ENCODE measurements at places on chromosomes 1 and 21. TPM values are rescaled to one million over a fixed set of nuclear protein-coding genes. Genes with fewer than 3 reads are reported as not detected.

DNA sequence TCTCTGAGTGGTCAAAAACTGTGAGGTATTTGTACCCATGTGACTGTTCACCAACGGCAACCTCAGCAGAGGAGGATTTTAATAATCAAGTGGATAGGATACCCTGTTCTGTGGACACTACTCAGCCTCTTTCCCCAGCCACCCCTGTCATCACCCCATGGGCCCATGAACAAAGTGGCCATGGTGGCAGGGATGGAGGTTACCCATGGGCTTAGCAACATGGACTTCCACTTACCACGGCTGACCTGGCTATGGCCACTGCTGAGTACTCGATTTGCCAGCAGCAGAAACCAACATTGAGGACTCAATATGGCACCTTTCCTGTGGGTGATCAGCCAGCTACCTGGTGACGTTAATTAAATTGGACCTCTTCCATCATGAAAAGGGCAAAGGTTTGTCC, 1782.7 kb downstream of the PLA2G4A start:
- H3K27me3 ChIP-seq: no peaks in the 10 kb centered on the region
- no peaks in the 10 kb centered on the region for H3K36me3 ChIP-seq
- no peaks in the 10 kb centered on the region for H3K4me1 ChIP-seq
- H3K27ac ChIP-seq: no peak overlapping the region
- H3K4me3 ChIP-seq: no peak overlapping the region

GRCh38 chr1:203186091-203186445, 436 bp downstream of the CHI3L1 start:
- H3K4me1 ChIP-seq: peaks cover 26% of the 10 kb centered on the region
- no peaks in the 10 kb centered on the region for H3K36me3 ChIP-seq
- no peak overlapping the region for H3K4me3 ChIP-seq
- no peak for DNase-seq
- H3K27ac ChIP-seq: no peak overlapping the region
- no peaks in the 10 kb centered on the region for H3K27me3 ChIP-seq

- no peaks in the 10 kb centered on the region for H3K27me3 ChIP-seq
- no peak overlapping the region for H3K4me3 ChIP-seq
- H3K4me1 ChIP-seq: no peaks in the 10 kb centered on the region
- H3K27ac ChIP-seq: no peak overlapping the region
These were observed 47.9 kb downstream of the RALGPS2 start for GRCh38 chr1:178772952-178773351.

- H3K4me1 ChIP-seq: no peaks in the 10 kb centered on the region
- no peak overlapping the region for H3K27ac ChIP-seq
- no peak for DNase-seq
- no peaks in the 10 kb centered on the region for H3K27me3 ChIP-seq
These were observed 38.2 kb downstream of the RABGAP1L start for GRCh38 chr1:174197547-174197946.

DNA sequence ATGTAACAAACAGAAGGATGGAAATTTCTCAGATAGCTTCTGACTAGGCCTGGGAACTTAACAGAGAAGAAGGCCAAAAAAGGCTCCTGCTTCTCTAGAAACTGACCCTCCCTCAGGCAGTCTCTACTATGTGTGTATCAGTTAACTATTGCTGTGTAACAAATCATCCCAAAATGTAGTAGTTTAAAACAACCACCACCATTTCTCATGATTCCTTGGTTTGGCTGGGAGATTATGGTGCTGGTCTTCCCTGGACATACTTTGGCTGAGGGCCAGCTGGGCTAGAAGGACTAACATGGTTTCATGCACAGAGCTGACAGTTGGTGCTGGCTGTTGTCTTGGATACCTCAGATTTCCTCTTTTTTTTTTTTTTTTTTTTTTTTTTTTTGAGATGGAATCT, 26.2 kb upstream of the CNN3 start:
- DNase-seq: no peak
- H3K36me3 ChIP-seq: no peaks in the 10 kb centered on the region
- no peak overlapping the region for H3K27ac ChIP-seq
- no peaks in the 10 kb centered on the region for H3K27me3 ChIP-seq

Gene CGN
- total RNA-seq: not detected

- H3K27ac ChIP-seq: peak overlapping the region; percentile 21
- no peaks in the 10 kb centered on the region for H3K27me3 ChIP-seq
- DNase-seq: no peak
- no peak overlapping the region for H3K4me3 ChIP-seq
These were observed 217.3 kb upstream of the FGGY start for GRCh38 chr1:59079434-59080140.

GRCh38 chr1:73860421-73860950, 337.5 kb downstream of the LRRIQ3 start:
- H3K27me3 ChIP-seq: no peaks in the 10 kb centered on the region
- no peaks in the 10 kb centered on the region for H3K4me1 ChIP-seq
- H3K27ac ChIP-seq: no peak overlapping the region
- no peak overlapping the region for H3K4me3 ChIP-seq

DNA sequence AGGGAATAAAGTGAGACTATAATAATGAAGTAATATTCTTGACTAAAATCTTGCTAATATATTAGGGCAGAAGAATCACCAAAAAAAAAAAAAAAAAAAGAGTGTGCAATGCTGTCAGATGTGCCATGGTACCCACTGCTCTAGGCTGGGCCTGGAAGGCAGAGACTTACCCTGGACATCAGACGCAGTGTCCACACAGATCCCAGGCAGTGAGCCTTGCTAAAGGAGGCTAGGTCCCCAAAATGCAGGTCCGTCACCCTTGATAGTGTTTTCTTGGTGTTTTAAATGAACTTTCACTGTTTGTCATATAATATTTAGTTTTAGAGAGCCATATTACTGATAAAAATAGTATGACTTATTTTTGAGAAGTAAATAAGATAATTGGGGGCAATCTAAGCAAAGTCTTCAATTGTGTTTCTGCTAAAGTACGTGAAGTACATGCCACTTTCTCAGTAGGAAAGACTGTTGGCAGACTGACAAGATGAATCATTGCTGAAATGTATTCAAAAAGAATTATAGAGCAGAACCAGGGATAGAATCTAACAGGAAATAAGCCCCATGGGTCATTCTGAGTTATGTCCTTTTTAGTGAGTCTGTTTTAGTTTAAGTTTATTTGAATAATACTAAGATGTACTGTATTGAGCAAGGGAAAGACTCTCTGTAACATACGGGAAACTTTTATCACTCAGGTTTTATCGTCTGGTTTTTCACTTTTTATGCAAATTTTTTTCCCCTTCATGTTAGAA, 74.6 kb upstream of the PDC start:
- H3K36me3 ChIP-seq: no peaks in the 10 kb centered on the region
- peak overlapping the region; percentile 73 for H3K27ac ChIP-seq
- peaks cover 41% of the 10 kb centered on the region for H3K4me1 ChIP-seq
- H3K27me3 ChIP-seq: no peaks in the 10 kb centered on the region

GRCh38 chr1:17957588-17958267, 149.9 kb upstream of the IGSF21 start:
- H3K27me3 ChIP-seq: no peaks in the 10 kb centered on the region
- H3K27ac ChIP-seq: no peak overlapping the region
- H3K36me3 ChIP-seq: no peaks in the 10 kb centered on the region
- H3K4me1 ChIP-seq: no peaks in the 10 kb centered on the region
- H3K4me3 ChIP-seq: no peak overlapping the region

- H3K4me1 ChIP-seq: no peaks in the 10 kb centered on the region
- DNase-seq: no peak
- H3K36me3 ChIP-seq: no peaks in the 10 kb centered on the region
- no peak overlapping the region for H3K27ac ChIP-seq
These were observed 310.4 kb downstream of the KCTD3 start for GRCh38 chr1:215877452-215877951.

DNA sequence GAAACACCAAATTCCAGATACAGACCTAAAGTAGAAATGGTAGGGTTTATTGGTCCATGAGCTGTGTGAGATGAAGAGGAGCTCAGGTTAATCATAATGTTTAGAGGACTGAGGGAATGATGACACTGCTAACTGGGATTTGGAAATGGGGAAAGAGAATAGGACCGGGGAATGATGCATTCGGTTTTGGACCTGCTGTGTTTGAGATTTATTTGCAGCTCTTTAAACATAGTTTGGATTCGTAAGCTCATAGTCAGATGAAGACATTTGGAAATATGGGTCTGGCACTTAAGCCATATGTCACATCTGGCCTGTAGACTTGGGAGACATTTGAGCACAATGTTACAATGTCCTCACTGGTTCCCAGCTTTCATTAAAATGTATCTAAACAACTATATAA, 127.9 kb upstream of the DUSP10 start:
- no peaks in the 10 kb centered on the region for H3K36me3 ChIP-seq
- no peak for DNase-seq
- H3K4me1 ChIP-seq: peaks cover 27% of the 10 kb centered on the region
- no peaks in the 10 kb centered on the region for H3K27me3 ChIP-seq
- peak overlapping the region; percentile 29 for H3K27ac ChIP-seq

- H3K4me1 ChIP-seq: no peaks in the 10 kb centered on the region
- H3K27me3 ChIP-seq: peaks cover 2% of the 10 kb centered on the region
- no peak overlapping the region for H3K27ac ChIP-seq
These were observed 21.3 kb downstream of the TRPM2 start for GRCh38 chr21:44374601-44375280.

DNA sequence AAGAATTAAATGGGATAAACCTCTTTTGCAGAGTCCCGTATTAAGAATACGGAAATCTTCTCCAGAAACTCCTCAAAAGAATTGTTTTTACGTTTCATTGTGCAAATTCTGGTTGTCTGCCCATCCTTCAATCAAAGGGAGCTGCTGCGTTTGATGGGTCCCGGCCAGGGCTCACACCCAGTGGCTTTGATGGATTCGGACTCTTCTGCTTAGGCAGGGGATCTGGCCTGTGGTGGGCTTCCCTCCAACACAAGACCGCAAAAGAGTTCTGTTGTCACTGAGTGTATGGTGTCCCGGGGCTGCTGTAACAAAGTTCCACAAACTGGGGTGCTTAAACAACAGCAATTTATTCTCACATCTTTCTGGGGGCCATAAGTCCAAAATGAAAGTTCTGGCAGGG, 402.0 kb downstream of the PCP4 start:
- H3K36me3 ChIP-seq: no peaks in the 10 kb centered on the region
- no peaks in the 10 kb centered on the region for H3K4me1 ChIP-seq
- H3K27ac ChIP-seq: no peak overlapping the region
- no peak overlapping the region for H3K4me3 ChIP-seq

GRCh38 chr1:235958021-235958420, 91.3 kb upstream of the LYST start:
- H3K4me3 ChIP-seq: no peak overlapping the region
- H3K4me1 ChIP-seq: peaks cover 7% of the 10 kb centered on the region
- no peak overlapping the region for H3K27ac ChIP-seq
- H3K27me3 ChIP-seq: no peaks in the 10 kb centered on the region

All from osteoblast (primary cell).